GM23338 (cell line): ENCODE measurements at places on chromosomes 7 and 10. TPM values are rescaled to one million over a fixed set of nuclear protein-coding genes. Genes with fewer than 3 reads are reported as not detected.

The ZNF503 gene
- 0.21 and 0.24 TPM in 2 replicates for polyA plus RNA-seq

The GBX1 gene
- polyA plus RNA-seq = not detected in 2 replicates

The TCF7L2 gene
- polyA plus RNA-seq = 80.8 and 89.7 TPM in 2 replicates

The CLRN3 gene
- not detected in 2 replicates for polyA plus RNA-seq

The AASS gene
- 240 and 368 TPM in 2 replicates for polyA plus RNA-seq

The ACHE gene
- polyA plus RNA-seq = 3.6 and 3.9 TPM in 2 replicates

The ALDH18A1 gene
- polyA plus RNA-seq = 35.1 and 36.0 TPM in 2 replicates

The RNF32 gene
- 2.0 and 2.2 TPM in 2 replicates for polyA plus RNA-seq

The TMEM213 gene
- polyA plus RNA-seq = 0.14 and 0.89 TPM in 2 replicates

The BHLHA15 gene
- polyA plus RNA-seq = 0.99 and 1.4 TPM in 2 replicates

The MCM10 gene
- polyA plus RNA-seq = 33.4 and 43.0 TPM in 2 replicates

The CDK14 gene
- polyA plus RNA-seq = 10.1 and 11.2 TPM in 2 replicates

The ABCA13 gene
- polyA plus RNA-seq = not detected in 2 replicates

The LIPM gene
- polyA plus RNA-seq = not detected in 2 replicates

The KCNMA1 gene
- 8.7 and 9.0 TPM in 2 replicates for polyA plus RNA-seq

The SPDYE3 gene
- 3.6 and 4.1 TPM in 2 replicates for polyA plus RNA-seq

The P4HA1 gene
- 22.2 and 26.4 TPM in 2 replicates for polyA plus RNA-seq

The ASAH2 gene
- polyA plus RNA-seq = 0.92 and 1.8 TPM in 2 replicates

The NEUROG3 gene
- polyA plus RNA-seq = 0.31 TPM in 1 of 2 replicates, not detected in the other

The SUN3 gene
- 1.0 TPM in 1 of 2 replicates, not detected in the other for polyA plus RNA-seq

The TMEM72 gene
- not detected in 2 replicates for polyA plus RNA-seq

The MYL10 gene
- polyA plus RNA-seq = 0.75 and 1.3 TPM in 2 replicates

The SUFU gene
- 2.8 and 3.3 TPM in 2 replicates for polyA plus RNA-seq

The GPNMB gene
- 1.0 and 1.2 TPM in 2 replicates for polyA plus RNA-seq

The TWIST1 gene
- polyA plus RNA-seq = 0.24 and 0.35 TPM in 2 replicates

The PDE1C gene
- not detected in 2 replicates for polyA plus RNA-seq

The GPR26 gene
- 0.06 TPM in 1 of 2 replicates, not detected in the other for polyA plus RNA-seq

The PCLO gene
- polyA plus RNA-seq = 8.6 and 9.1 TPM in 2 replicates

The ZNF488 gene
- 1.7 and 2.5 TPM in 2 replicates for polyA plus RNA-seq

The TNKS2 gene
- 21.3 and 23.5 TPM in 2 replicates for polyA plus RNA-seq

The CCZ1B gene
- 62.0 and 73.6 TPM in 2 replicates for polyA plus RNA-seq

The NKX1-2 gene
- polyA plus RNA-seq = 9.4 and 9.8 TPM in 2 replicates

The DLX6 gene
- polyA plus RNA-seq = not detected in 2 replicates

The FFAR4 gene
- polyA plus RNA-seq = 0.06 TPM in 1 of 2 replicates, not detected in the other

The SAMD9 gene
- 0.07 TPM in 1 of 2 replicates, not detected in the other for polyA plus RNA-seq

The ZP3 gene
- polyA plus RNA-seq = 9.6 and 15.2 TPM in 2 replicates

The ZNF804B gene
- polyA plus RNA-seq = not detected in 2 replicates

The STK31 gene
- 0.14 and 0.55 TPM in 2 replicates for polyA plus RNA-seq

The HDAC9 gene
- polyA plus RNA-seq = 5.7 and 8.3 TPM in 2 replicates

The ACTL6B gene
- polyA plus RNA-seq = 2.5 and 3.5 TPM in 2 replicates

The HNRNPH3 gene
- polyA plus RNA-seq = 324 and 367 TPM in 2 replicates

The RPEL1 gene
- 0.21 TPM in 1 of 2 replicates, not detected in the other for polyA plus RNA-seq

The LDB3 gene
- 0.16 and 0.42 TPM in 2 replicates for polyA plus RNA-seq

The PGAM2 gene
- 5.1 and 7.8 TPM in 2 replicates for polyA plus RNA-seq

The CFAP46 gene
- polyA plus RNA-seq = 5.1 and 5.4 TPM in 2 replicates

The ZNF487 gene
- 2.5 and 2.9 TPM in 2 replicates for polyA plus RNA-seq

The ZNF365 gene
- 0.19 and 0.42 TPM in 2 replicates for polyA plus RNA-seq

The VTI1A gene
- 18.4 and 26.8 TPM in 2 replicates for polyA plus RNA-seq

The DNAH11 gene
- polyA plus RNA-seq = 9.1 and 9.3 TPM in 2 replicates

The ZNF467 gene
- 0.30 and 0.40 TPM in 2 replicates for polyA plus RNA-seq
